Activated T-helper 1 cell treated with anti-CD3 and anti-CD28 coated beads, Interleukin-12 subunit alpha, Interleukin-12 subunit beta, Interleukin-2, Interleukin-4 antibody, amounts not matched to agents 30 ng/mL and 10 ng/mL and 1 ng/mL, durations not matched to agents 14 hours and 24 hours and 36 hours (primary cell): ENCODE measurements at places on chromosomes 5 and 9.

DNA sequence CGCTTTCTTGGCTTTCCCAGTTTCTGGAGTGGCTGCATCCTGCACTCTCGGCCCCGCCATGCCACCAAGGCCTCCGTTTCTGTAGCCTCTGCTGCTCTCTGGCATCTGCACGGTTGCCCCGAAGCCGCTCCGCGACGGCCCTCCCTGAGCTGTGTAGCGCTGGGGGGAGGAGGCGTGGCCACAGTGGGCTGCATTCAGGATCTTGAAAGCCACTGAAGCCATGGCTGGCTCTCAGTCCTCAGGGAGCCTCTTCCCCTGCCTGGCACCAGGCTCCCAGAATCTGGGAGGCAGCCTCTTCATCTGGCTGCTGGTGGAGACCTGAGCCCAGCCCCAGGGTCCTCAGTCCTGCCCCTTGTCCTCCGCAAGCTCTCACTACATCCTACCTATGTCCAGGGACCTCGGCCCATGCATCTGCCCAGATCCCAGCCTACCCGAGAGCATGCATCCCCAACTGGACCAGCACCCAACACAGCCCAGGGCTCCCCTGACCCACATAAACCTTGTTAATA, 25.1 kb downstream of the PAEP start:
- no peak for DNase-seq

- DNase-seq, result no peak
Measured at GRCh38 chr9:95102572-95102971, 214.9 kb downstream of the FANCC start.

GRCh38 chr5:90844931-90845330, 286.3 kb downstream of the ADGRV1 start:
- no peak for DNase-seq

- DNase-seq, result no peak
Measured at GRCh38 chr5:33635582-33635981, 194.8 kb downstream of the TARS1 start.

DNA sequence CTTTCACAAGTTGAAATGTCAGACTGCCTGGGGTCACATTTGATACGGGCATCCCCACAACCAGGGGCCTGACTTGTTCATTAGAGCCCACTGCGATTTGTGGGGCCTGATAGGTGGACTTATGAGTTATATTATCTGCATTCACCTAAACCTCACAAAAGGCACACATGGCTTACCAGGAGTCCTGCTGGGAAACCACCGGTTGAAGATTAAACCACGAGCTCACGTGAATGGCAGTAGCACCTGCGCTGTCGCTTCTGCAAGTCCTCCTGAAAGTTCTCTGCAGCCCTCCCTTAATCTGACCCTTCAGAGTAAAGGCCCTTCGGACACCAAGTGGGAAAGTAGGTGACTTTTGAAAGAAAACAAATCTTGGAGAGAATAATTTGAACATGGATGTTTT, 68.9 kb downstream of the PPIC start:
- DNase-seq, result no peak

DNA sequence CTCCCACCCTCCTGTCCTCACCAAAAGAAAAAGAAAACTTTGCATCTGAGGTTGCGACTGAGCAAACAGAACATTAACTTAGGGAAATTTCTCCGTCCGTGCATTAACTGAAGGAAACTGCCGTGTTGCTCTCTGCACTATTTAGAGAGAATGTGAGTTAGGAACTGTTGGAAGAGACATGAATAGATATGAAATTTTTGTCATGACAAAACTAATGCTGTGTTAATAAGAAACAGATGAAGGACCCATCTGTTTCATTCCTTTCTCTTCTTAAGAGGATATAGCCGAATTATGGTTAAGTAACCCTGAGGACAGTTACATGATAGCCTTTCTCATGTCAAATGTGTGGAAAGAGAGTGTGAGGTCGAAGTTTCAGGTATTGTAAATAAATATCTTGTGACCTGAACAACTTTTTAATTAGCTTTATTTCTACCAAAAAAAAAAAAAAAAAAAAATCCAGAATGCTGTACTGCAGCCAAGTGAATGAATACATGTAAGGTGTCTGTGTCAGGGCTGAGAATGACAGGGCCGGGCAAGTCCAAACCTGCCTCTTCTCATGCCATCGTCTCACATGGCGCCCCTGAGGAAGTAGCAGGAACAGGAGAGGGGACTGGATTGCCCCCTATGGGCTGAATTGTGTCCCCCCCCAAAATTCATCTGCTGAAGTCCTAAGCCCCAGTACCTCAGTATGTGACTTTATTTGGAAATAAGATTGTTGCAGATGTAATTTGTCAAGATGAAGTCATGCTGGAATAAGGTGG, 35.6 kb upstream of the ANKRD33B start:
- DNase-seq, result no peak

DNA sequence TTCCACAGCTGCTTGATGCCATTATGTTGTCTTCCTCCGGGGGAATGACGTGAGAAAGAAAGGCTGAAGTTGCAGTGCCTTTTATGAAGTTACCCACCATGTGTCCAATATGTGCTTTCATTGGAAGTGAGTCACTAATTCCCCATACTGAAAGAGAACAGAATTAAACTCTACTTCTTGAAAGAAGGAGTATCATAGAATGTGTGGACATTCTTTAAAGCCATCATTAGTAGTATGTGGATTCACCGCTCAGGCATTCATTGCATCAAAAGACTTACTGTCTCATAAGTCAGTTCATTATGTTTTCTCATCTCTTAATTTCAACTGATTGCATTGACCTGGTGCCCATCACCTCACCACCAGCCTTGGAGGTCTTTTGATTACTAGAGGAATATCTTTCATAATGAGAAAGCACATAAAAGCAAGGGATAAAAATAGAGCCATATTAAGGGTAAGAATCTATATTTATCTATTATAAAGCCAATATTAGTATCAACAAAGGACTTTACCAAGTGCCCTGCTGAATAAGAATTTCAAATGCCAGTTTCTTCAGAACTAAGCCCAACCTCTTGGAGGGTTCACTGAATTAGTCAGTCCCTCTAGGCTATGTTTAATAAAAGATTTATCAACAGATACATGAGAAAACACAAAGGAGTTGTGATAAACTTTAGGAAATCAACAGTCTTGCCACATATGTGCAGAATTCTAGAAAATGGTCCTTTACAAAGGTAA, 516.1 kb downstream of the NTRK2 start:
- DNase-seq, result no peak

- no peak for DNase-seq
Measured at GRCh38 chr9:36988848-36989247, 45.2 kb downstream of the PAX5 start.

DNA sequence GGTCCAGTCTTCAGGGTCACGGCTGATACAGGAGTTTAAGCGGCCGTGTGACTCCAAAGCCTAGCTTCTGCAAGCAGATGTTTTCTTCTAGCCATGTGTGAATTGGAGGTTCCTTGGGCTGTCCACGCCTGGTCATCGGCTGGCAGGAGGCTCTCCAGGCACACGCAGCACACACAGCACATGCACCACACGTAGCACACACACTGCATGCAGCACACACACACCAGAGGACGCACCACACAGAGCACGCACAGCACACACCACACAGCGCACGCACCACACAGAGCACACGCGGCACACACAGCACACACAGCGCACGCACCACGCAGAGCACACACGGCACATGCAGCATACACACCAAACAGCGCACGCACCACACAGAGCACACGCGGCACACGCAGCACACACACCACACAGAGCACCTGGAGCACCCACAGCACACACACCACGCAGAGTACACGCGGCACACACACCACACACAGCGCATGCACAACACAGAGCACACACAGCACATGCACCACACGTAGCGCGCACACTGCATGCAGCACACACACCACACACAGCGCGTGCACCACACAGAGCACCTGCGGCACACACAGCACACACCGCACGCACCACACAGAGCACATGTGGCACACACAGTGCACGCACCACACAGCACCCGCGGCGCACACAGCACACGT, 234.3 kb downstream of the FANCC start:
- DNase-seq, result no peak

GRCh38 chr5:25858019-25858418, 1180.4 kb downstream of the CDH9 start:
- DNase-seq, result no peak

GRCh38 chr9:121663591-121663990, 12.2 kb downstream of the DAB2IP start:
- DNase-seq, result no peak

GRCh38 chr5:178672630-178673029, 45.8 kb upstream of the CLK4 start:
- no peak for DNase-seq

DNA sequence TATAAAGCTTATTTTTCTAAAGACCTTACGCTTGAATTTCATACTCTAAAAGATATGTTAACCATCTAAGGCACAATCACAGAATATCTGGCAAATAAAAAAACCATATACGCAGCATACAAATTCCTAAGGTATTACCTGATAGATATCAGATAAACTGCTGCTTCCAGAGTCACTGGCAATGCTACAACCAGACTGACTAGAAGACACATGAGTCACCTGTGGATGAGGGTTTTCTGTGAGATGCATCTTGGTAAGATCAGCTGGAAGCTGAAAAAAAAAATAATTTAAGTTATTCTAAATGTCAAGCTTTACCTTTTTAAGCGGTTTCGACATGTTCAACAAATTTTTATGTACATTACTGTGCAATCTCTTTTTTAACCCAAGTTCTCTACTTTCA, 113.8 kb downstream of the RAPGEF6 start:
- no peak for DNase-seq

DNA sequence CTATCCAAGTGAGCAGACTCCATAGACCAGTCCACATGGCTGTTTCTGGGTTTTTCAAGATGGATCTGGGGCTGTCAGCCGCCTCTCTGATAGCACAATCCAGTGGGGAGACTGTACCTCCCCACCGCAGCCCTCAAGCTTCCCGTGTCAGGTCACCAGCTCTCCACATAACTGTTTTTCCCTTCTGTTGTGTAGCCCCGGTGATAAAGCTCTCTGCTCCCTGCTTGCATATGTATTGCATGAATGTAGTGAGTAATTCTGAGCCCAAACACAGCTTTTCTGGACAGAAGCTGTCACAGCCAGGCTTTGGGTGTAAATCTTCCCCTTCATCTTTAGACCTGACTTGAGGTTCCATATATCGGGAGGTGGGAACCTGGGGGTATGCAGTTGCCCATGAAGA, 23.1 kb upstream of the CFAP157 start:
- no peak for DNase-seq

GRCh38 chr5:150535611-150536010, 27.7 kb downstream of the NDST1 start:
- DNase-seq, result no peak

DNA sequence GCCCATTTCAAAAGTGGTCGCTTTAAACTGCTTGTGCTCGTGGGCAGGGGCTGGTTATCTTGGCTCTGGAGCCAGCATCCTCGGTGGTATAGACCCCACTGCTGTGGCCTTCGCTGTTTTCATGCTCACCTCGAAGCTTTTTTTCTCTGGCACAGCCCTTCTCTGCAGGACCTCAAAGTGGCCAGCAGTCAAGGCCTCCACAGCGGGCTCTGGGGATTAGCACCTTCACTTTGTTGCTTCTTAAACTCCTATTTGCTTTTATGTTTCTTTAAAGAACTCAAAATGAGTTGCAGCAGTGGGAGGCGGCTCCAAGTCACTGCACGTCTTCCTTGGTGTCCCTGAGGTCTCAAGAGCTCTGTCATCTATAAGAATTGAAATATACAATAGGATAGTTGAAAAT, 165.1 kb downstream of the CACNA1B start:
- DNase-seq, result no peak

DNA sequence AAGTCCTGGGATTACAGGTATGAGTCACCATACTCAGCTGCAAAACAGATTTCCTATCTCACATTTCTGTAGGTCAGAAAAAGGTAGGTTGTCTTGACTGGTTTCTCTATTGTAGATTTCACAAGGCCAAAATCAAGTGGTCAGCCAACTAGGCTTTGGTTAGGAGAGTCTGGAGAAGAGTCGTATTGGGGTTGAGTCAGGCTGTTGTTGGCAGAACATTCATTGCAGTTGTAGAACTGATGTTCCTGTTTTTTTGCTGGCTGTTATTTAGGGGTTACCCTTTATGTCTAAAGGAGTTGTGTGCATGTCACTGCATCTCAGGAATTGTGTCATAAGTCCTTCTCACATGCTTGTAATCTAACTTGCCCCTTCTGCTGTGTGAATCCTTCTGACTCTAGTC, 814.2 kb upstream of the GRAMD2B start:
- no peak for DNase-seq

DNA sequence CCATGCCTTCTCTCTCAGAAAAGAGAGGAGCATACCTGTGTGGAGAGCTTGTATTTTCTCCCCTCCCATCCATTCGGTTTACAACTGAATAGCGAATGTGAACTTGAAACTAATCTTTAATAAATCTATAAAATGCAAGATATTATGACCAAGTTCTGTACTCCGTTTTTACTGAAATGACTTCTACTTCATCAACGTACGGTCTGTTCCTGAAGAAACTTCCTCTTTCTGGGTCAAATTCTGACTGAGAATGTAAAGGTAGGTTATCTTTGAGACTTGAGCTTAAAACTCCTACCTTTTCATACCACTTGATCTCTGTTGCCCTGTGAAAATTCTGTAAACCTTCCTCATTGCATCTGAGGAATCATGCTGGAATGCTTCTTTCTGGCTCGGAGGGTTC, 4.2 kb upstream of the CTNNAL1 start:
- DNase-seq, result no peak

DNA sequence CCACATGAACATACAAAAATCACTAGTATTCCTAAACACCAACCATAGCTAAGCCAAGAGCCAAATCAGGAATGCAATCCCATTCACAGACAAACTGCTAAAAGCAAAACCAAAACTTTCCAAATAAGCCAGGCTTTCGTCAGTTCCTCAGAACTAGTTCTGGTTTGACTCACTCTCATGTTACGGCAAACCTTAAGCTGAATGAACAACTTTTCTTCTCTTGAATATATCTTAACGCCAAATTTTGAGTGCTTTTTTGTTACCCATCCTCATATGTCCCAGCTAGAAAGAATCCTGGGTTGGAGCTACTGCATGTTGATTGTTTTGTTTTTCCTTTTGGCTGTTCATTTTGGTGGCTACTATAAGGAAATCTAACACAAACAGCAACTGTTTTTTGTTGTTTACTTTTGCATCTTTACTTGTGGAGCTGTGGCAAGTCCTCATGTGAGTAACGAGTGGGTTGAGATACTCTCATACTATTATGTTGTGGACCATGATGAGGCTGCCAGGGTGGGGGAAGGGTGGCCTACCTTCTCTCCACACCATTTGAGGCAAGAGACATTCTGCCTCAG, at the start of gene PDCD1LG2:
Gene PDCD1LG2 (plus strand): TSS at position 172 of the 572 bp plus-strand sequence. CDS start 12,016 bp downstream, outside the sequence.
- peak; percentile 41 for DNase-seq

GRCh38 chr5:124057724-124058231, 545.8 kb downstream of the CSNK1G3 start:
- DNase-seq, result no peak
